Activated naive CD4-positive, alpha-beta T cell treated with anti-CD3 and anti-CD28 coated beads, Interleukin-2, amount 50 U/mL, for 72 hours (primary cell): ENCODE measurements at places on chromosomes 4 and X. TPM values are rescaled to one million over a fixed set of nuclear protein-coding genes. Genes with fewer than 3 reads are reported as not detected.

Gene CYBB
- 0.06 TPM for total RNA-seq

Gene IDS
- 35.4 TPM for total RNA-seq

Gene SMIM20
- total RNA-seq: 19.7 TPM

Gene EREG
- total RNA-seq: not detected

Gene MAGEA4
- total RNA-seq: not detected

Gene STATH
- total RNA-seq: not detected

Gene PF4V1
- not detected for total RNA-seq

Gene MAGEA8
- not detected for total RNA-seq

Gene CDX4
- not detected for total RNA-seq

Gene UCP1
- total RNA-seq: not detected

Gene MGARP
- 0.31 TPM for total RNA-seq

Gene ARHGAP6
- total RNA-seq: not detected
